Fibroblast of the aortic adventitia (primary cell): ENCODE measurements at places on chromosomes 2 and 18.

DNA sequence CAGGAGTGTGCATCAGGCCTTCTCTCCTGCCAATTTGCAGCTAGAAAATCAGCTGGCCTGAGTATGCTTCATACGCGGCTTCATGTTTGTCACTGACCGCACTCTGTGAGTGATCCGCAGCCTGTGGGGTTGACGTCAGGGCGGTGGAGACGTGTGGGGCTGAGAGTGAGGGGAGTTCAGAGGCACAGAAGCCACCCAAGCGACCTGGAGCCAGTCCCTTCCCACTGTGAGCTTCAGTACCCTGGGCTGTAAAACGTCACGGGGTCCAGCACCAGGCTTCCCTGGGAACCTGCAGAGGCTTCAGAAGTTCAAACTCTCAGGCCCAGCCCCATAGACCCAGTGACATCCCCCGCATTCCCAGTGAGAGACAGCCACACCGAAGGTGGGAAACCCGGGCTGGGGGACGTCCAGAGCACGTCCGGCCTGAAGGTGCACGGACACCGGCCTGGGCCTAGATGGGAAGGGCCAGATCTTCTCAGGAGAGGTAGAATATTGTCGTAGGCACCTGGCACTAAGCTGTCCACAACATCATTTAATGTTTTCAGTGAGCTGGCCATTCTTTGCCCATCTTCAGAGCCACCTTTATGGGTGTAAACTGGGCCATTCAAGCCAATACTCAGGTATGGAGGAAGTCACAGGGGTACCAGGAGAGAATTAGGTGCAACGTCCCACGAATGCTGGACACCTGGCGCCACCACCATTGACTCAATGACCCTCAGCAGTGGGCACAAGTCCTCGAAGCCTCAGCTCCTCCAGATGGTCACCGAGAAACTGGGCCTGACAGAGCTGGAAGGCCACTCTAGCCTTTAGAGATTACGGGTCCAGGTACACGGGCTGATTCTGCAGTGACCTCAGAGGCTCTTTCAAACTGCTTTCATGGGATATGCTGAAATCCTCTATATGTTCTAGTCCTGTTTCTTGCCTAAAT is 235.6 kb upstream of the MYT1L start:
- DNase-seq: no peak

- DNase-seq: no peak
Measured at GRCh38 chr18:35378574-35378896, 1.4 kb upstream of the ZNF396 start.

DNA sequence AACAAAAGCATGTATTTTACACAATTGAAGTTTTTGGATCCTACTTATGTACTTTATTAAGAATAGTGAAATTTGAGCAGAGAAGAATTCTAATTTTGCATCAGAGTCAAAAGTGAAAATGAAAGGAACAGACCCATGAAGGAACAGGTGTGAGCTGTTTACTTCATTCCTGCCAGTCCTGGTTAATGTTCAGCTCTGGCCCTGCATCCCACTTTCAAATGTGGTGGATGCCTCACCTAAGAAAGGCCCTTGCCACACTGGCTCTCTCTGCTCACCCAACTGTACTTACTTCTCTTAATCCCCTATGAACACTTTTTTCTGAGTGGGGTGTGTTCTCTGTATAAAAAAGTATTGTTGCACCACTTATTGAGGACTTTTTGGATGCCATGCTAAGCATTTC is 22.2 kb downstream of the FAM110C start:
- no peak for DNase-seq

GRCh38 chr2:197869041-197869440 is 64.6 kb downstream of the PLCL1 start:
- peak; percentile 47 for DNase-seq

DNA sequence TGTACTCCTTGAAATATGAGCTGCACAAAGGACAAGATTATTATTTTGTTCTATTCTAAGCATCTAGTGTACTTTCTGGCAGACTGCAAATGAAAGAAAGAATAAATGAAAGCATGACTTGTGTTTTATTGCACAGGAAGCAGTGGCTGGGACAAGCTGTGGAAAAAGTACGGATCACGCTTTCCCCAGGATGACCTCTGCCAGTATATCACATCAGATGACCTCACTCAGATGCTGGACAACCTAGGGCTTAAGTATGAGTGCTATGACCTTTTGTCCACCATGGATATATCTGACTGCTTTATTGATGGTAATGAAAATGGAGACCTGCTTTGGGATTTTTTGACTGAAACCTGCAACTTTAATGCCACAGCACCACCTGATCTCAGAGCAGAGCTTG is 49.4 kb downstream of the HNMT start:
- DNase-seq: no peak

GRCh38 chr18:55119016-55119415 is 159.8 kb upstream of the CCDC68 start:
- no peak for DNase-seq

DNA sequence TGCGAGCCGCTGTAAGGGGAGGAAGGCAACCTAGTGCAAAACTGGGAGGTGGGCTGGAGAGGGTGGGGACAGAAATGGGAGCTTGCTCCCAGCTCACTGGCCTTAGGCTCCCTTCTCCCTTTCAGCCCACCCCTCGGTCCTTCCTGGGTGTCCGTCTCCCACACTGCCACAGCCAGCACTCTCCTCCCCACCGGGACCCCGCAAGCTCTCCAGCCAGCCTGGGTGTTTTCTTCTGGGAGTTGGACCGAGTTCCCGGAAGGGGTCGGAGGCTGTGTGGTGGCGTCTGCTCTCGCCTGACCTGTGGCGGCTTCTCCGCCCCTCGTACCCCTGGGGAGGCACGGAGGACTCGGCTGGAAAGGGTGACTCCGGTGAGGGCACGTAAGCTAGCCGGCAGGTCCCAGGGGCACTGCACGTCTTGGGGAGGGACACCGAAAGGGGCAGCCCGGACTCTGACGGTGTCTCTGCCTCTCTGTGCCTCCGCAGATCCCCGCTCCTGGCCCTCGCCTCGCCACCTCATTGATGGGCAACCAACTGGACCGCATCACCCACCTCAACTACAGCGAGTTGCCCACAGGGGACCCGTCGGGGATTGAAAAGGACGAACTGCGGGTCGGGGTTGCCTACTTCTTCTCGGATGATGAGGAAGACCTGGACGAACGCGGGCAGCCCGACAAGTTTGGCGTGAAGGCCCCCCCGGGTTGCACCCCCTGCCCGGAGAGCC is 1.1 kb downstream of the LRATD1 start:
- no peak for DNase-seq

- DNase-seq: peak; percentile 17
Measured at GRCh38 chr2:127143841-127144782, 37.2 kb upstream of the BIN1 start.

DNA sequence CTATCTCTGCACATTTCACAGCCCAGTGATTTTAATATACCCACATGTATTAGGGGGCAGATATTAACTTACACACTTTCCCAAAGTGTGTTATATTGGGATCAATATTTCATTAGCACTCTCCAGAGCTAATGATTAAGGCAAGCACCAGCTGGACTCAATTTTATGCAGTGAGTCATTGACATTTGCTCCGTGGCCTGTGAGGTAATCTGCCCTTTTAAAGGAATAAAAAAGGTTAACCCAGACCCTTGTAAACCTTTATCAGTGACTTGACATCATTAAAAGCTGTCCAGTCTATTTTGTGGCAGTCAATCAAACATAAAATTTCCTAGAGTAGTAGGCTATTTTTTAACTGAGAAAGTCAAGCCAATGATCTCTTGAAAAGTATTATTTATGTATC is 1870.4 kb upstream of the CELF4 start:
- DNase-seq: no peak

DNA sequence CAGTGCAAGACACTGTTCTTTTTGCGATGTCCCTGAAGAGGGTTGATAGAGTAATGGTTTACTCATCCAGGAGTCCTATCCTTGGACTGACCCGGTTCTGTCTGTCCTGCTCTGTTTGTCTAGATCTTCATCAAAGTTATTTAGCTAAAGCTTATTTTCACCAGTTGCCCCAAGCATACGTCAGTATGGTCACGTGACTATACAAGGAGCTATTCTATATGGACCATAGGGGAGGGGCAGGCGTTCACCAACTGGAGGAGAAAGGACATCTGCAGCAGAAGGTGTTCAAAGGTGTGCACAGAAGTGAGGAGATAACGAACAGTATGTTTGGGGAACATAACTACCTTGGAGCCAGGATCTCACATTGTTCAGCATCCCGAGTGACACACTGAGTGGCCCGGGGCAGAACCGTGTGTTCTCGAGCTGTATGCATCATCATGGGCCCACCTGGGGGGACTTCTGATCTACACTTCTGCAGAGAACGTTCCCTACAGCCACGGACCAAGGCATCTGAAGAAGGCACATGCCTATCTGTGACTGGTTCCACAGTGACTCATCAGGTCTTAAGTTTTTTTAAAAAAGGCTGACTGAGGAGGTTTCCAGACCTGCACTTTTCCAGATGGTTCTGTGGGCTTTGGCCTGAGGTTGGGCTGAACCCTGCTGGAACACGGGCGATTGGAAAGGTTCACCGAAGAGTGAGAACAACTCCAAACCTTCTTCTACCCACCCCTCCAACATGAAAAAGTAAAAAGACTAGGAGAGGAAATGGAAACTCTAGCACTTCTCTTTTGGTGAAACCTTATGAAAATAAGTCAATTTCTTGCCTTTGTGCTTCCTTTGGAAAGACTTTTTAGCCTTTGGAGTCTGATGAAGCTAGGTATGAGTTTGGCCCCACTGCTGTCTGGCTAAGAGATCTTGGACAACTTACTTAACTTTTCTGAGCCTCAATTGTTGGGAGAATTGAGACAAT is 68.6 kb upstream of the YWHAQ start:
- DNase-seq: peak; percentile 73

GRCh38 chr2:129829588-129829987 is 149.9 kb upstream of the RAB6C start:
- DNase-seq: no peak

DNA sequence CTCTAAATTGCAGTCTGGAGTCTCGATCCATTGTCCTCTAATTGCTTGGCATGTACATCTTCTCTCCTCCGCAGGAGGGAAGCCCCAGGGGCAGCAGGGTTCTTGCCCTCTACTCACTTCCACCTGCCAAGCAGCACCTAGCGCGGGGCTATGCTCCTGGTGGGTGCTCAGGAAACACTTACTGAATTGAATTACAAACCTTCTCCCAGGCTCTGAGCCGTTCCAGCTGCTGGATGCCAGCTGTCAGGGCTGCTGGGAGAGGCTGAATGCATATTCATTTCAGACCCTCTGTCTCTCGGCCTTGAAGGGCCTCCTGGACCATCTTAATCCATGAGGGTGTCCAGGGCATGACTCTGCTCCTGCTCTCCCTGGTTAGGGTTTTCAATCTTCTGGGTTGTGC is 94.0 kb downstream of the CELF4 start:
- DNase-seq: no peak

GRCh38 chr2:188478724-188479123 is 187.1 kb downstream of the GULP1 start:
- no peak for DNase-seq

- DNase-seq: no peak
Measured at GRCh38 chr2:240526521-240526920, 31.3 kb downstream of the ANKMY1 start.

GRCh38 chr2:58427572-58428095 is 186.5 kb upstream of the FANCL start:
- peak; percentile 22 for DNase-seq

GRCh38 chr18:74274700-74275099 is 17.1 kb downstream of the CYB5A start:
- DNase-seq: no peak

- DNase-seq: no peak
Measured at GRCh38 chr2:58878778-58879177, 637.7 kb upstream of the FANCL start.

- DNase-seq: no peak
Measured at GRCh38 chr2:156042895-156043294, 289.6 kb downstream of the NR4A2 start.

DNA sequence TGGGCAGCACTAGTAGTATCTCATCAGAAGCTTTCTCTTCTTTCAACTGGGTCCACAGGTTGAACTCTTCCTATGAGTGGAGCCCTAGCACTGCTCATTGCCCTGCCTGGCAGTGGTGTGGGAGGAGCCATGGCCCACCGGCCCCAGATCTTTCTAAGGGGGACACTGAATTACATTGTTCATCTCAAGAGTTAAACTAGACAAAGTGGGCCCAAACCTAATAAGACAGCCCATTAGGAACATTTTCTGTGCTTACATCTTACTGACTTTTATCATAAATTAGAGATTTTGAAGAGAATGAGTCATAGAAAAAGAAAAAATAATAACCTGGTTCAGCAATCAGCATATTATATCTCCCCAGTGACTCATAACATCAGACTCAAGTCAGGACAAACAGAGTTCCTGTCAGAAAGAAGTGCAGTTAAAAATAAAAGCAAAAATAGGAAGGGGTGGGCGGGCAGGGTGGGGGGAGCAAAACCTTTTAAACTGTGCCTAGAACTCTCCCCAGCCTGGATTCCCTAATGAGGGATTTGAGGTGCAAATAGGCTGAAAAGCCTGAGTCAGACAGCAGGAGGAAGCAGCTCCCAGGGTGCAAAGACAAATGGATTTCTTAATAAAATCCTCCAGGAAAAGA is 161.6 kb upstream of the TRIB2 start:
- peak; percentile 70 for DNase-seq

GRCh38 chr2:20222769-20223406 is 2.0 kb downstream of the SDC1 start:
- no peak for DNase-seq

DNA sequence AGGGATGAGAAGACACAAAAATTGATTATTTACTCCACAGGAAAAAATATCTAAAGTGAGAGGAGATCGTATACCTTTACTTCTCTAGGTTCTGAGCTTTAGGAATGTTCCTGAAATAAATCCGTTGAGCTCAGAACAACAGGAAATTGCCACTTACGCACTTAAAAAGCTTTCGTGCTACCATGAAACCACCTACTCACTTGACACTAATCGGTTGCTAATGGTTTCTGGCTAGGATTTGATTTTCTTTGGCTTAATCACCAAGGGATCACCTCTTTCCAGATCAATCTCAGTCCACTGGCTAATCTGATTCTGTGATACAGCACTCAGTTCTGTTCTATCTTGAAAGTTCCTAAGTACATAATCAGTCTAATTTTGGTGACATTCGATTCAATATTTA is 419.6 kb downstream of the DLGAP1 start:
- no peak for DNase-seq

DNA sequence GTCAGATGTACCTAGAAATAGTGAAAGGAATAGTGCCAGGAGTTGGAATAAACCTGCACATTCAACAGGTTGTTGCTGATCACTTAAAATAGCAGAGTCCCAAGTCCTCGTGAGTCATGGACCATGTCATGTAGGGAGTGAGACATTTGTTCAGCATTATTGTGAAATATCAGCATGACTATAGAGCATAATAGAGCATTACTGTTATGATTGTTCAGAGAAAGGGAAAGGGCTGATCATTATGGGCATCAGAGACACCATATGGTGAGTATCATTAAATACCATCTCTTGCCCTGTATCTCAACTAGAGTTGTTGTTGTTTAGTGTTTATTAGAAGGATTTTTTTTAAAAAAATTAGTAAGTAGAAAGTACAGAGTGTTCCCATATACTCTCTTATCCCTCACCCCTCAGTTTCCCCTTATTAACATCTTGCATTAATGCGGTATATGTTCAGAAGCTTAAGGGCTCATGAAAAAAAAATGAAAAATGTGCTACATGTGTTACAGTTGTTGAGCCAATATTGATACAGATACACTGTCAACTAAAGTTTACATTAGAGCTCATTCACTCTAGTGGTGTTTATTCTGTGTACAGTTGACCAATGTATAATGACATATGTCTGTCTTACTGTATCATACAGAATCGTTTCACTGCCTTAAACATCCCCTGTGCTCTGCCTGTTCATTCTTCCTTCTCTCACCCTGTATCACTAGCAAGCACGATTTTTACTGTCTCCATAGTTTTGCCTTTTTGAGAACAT is 5.7 kb downstream of the ELAC1 start:
- peak; percentile 47 for DNase-seq
